Vagina (tissue), 2 donors: ENCODE measurements at places on chromosomes 12 and 14. TPM values are rescaled to one million over a fixed set of nuclear protein-coding genes. Genes with fewer than 3 reads are reported as not detected.

Gene SNRPF
- 4.9 TPM for total RNA-seq

Gene ENDOU
- total RNA-seq, result 21.4 TPM

Gene FAM181A
- total RNA-seq, result not detected

Gene LRRC10
- not detected for total RNA-seq

Gene SPATA7
- total RNA-seq, result 9.6 TPM

Gene LRR1
- total RNA-seq, result 3.7 TPM

Gene SLC39A5
- not detected for total RNA-seq

Gene CMA1
- not detected for total RNA-seq

Gene TEX52
- total RNA-seq, result not detected

Gene LBHD2
- not detected for total RNA-seq

Gene KLRC1
- total RNA-seq, result 1.5 TPM

Gene PRICKLE1
- total RNA-seq, result 25.3 TPM

Gene TMPRSS12
- total RNA-seq, result not detected

Gene MGP
- 1,065 TPM for total RNA-seq

Gene ESPL1
- total RNA-seq, result 17.7 TPM

Gene PAX9
- total RNA-seq, result 1.5 TPM
